NK-92 treated with Interleukin-12 subunit alpha and Interleukin-12 subunit beta, amount 100 ng/mL, for 24 hours (cell line): ENCODE measurements at places on chromosomes 1 and 21.

- DNase-seq, result no peak
Observed at GRCh38 chr1:5504364-5504740, 487.9 kb downstream of the NPHP4 start.

GRCh38 chr1:62178372-62178771 is 16.3 kb upstream of the L1TD1 start:
- DNase-seq, result no peak

DNA sequence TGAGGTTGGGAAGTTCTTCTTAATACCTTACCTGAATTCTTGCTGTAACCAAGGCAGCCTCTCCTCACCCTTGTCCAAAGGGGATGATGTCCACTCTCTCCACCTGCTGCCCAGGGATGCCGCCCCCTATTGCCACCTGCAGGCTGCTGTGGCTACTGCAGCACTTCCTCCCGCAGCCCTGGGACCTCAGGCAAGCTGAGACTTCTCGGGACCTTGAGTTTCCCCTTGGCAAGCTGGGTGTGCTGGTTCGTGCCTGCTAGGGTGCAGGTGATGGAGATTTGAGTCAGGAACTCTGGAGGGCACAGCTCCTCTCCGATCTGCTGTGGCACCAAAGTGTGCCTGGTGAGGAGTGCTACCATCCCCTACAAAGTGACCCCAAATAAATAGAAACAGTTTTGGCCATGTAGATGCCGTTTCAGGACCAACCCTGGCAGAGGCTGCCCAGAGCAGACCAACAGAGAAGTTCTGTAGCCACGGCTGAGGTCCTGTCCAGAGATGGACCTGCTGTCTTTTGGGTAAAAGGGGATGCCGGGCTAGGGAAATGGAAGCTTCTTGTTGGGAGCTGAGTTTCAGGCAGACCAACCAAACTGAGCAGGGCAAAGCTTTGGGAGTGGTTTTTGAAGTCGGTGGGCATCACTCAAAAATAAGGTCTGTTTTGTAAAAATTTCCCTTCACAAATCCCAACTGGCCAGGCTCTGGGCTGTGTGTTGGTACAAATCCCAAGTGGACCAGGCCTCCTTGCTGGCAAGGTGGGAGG is 31.7 kb downstream of the RUNX3 start:
- no peak for DNase-seq

DNA sequence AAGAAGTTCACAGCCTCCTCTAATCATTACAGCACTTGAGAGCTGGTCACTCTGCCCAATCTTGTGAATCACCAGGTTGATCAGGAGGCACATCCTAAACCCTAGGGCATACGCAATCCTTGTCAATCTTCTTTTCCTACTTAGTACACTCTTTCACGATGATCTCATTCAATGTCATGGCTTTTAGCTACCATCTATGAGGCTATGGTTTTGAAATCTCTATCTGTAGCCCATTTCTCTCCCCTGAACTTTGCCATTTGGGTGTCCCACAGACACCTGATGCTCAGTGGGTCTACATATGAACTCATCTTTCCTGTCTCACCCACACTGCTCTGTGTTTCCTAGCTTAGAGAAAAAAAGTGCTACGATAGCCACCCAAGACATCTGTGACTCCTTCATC is 1.9 kb upstream of the MED18 start:
- DNase-seq, result no peak

- no peak for DNase-seq
Observed at GRCh38 chr1:163227126-163227525, 24.4 kb upstream of the RGS5 start.

GRCh38 chr1:114756009-114756892 is 1.5 kb downstream of the CSDE1 start:
- no peak for DNase-seq

GRCh38 chr1:87117761-87118368 is 203.4 kb downstream of the HS2ST1 start:
- no peak for DNase-seq

DNA sequence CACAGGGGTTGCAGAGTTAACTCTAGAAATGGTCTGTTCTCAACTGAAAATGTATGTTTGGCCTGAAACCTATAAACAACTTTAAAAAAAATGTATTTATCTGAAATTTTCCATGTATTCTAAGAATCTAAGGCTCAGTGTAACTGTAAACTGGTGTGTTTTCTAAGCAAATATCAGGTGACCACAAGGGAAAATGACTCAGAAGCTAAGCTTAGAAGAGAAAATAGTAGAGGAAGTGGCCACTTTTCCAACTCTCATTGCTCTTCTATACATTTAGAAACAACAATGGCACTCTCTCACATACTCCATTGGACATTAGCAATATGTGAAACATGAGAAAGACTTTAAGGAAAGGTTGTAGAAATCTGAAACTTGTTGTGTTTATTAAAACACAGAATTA is 7.5 kb downstream of the TNFSF18 start:
- no peak for DNase-seq

DNA sequence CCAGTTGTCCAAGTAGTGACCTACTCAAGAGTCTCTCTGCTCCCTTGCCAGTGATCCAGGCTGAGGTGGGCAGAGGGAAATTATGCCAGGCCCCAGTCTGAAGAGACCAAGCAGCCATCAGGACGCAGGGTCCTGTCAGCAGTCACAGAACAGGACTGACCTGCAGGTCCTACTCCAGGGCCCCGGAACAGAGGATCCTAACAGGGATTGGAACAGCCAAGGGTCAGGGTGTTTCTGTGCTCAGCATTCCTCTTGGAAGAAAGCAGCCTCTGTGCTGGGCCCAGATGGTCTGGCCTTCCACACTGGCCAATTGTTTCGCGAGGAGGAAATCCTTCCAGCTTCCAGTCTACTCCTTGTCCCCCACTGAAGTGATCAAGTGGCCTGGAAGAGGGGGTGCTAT is 41.6 kb upstream of the USP1 start:
- no peak for DNase-seq

GRCh38 chr1:180969434-180969833 is 53.2 kb downstream of the STX6 start:
- no peak for DNase-seq

GRCh38 chr1:12433323-12434053 is 184.5 kb downstream of the DHRS3 start:
- DNase-seq, result no peak

DNA sequence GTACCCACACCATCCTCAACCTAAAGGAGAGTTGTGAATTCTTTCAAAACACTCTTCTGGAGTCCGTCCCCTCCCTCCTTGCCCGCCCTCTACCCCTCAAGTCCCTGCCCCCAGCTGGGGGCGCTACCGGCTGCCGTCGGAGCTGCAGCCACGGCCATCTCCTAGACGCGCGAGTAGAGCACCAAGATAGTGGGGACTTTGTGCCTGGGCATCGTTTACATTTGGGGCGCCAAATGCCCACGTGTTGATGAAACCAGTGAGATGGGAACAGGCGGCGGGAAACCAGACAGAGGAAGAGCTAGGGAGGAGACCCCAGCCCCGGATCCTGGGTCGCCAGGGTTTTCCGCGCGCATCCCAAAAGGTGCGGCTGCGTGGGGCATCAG is 638 bp upstream of the OLIG2 start:
- DNase-seq, result no peak

DNA sequence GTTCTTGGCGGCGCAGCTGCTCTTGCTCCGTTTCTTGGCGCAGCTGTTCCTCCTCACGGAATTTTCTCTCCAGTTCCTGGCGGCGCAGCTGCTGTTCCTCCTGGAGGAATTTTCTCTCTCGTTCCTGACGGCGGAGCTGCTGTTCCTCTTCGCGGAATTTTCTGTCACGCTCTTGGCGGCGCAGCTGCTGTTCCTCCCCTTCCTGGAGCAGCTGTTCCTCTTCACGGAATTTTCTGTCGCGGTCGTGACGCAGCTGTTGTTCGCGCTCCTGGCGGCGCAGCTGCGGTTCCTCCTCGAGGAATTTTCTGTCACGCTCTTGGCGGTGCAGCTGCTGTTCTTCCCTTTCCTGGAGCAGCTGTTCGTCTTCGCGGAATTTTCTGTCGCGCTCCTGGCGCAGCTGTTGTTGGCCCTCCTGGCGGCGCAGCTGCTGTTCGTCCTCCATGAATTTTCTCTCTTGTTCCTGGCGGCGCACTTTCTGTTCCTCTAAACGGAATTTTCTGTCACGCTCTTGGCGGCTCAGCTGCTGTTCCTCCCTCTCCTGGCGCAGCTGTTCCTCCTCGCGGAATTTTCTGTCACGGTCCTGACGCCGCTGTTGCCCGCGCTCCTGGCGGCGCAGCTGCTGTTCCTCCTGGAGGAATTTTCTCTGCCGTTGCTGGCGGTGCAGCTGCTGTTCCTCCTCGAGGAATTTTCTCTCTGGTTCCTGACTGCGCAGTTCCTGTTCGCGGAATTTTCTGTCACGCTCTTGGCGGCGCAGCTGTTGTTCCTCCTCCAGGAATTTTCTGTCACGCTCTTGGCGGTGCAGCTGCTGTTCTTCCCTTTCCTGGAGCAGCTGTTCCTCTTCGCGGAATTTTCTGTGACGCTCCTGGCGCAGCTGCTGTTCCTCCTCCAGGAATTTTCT is 7.0 kb downstream of the TCHH start:
- no peak for DNase-seq

GRCh38 chr21:44854391-44854663 is 19.2 kb downstream of the PTTG1IP start:
- no peak for DNase-seq

- DNase-seq, result peak; percentile 28
Observed at GRCh38 chr1:153032677-153033308, 1.8 kb downstream of the SPRR1B start.

DNA sequence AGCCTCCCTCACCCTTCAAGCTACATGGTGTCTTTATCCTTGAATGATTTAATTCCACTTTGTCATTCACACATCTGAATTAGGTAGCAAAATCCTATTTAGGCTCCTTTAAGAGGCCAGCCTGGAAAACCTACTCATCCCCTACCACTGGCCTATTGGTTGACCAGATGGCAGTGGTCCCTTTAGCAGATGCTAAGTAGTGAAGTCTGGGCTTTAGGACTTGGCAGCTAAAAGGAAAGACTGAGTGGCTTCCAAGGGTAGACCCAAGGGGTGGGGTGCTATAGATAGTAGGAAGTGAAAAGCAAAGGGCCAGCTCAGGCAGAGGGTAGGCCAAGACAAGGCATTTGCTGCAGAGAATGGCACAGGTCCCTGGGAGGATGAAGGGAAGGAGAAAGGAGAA is 46.6 kb downstream of the KCNJ6 start:
- no peak for DNase-seq

DNA sequence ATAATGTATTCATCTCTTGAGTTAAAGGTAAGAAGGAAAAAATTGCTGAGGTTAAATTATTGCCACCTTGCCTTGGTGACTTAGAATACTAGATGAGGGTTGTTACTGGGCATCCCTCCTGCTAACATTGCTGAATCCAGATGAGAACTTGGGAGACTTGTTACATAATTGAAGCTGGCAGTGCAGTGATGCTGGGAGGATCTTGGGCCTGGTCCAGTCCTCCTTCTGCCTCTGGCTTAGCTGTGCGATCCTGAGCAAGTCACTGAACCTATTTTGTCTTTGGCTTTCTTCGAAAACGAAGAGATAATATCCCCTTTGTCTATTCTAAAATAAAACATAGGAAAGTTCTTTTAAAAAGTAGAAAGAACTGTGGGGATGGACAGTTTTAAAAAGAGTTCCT is 244.9 kb upstream of the NRIP1 start:
- DNase-seq, result no peak
